ENCODE measurements at places on chromosomes 5 and 9.
A peak's percentile ranks its signal among the peaks of the same experiment; 100 is the strongest.

GRCh38 chr9:93096131-93096802 lies at the start of gene CARD19:
Gene CARD19, plus strand, starts transcription at chr9:93096217. Its CDS starts 129 bp downstream, at chr9:93096346.
- DNase-seq: no peak

GRCh38 chr9:117365438-117365837 lies 49.4 kb downstream of the ASTN2 start:
- DNase-seq: no peak

DNA sequence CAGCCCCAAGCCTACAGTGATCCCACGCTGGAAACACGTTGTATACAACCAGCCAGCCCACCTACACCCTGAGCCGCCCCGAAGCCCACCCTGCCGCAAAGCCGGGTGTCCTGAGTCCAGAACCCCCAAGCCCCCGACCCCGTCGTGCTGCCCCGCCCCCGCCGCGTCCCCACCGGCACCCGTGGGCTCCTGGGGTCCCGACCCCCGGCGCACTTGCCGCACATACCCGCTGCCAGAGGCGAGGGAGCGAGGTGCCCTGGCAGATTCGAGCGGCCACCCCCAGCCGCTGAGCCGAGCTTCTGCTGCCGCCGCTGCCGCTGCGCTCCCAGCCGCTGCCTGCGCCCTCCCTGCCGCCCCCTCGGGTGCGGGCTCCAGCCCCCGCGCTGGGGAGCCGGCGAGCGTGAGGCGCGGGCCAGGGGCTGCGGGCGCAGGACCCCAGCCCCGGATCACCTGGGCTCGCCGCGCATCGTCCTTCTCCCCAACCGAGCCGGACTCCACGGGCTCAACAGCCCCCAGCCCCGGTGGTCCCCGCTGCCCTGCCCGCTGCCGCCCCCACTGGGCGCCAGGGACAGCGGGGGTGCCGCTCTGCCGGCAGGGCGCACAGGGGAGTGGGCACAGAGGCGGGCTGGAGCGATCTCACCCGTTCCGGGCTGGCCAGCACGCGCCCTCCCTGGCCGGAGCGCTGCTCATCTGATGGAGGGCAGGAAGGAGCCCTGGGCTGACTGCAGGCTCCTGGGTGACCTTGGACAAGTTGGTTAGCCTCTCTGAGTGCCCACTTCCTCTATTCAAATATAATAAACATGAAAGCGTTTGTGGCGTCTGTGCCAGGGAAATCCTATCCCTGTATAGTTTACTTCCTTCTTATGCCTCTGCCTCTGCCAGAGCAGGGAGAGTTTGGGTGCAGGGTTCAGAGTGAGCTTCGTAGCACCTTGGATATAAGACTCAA lies at the start of gene HTR4:
Gene HTR4 (minus strand): TSS at position 692 of the 946 bp plus-strand sequence. CDS start 17,513 bp downstream, outside the sequence.
- peak; percentile 61 for DNase-seq

DNA sequence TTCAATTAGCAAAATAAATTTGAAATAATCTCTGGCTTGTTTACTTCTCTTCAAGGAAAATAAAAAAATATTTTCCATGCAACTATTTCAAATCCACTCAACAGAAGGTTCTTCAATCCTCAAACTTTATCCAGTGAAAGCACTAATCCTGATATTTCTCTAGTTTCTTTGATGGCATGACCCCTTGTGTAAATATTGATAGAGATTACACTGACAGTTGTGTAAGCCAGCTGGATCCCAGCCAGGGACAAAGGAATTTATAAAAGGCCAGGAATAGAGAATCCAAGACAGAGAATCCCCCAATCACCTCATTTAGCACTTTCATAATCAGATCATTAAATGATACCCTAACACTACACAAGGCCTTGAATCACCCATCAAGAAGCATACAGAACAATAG lies 135.2 kb downstream of the GNA14 start:
- DNase-seq: peak; percentile 69

GRCh38 chr5:173495225-173495904 lies 121.1 kb downstream of the BOD1 start:
- no peak for DNase-seq

- no peak for DNase-seq
Observed at GRCh38 chr9:94135222-94135621, 51.0 kb downstream of the PTPDC1 start.

DNA sequence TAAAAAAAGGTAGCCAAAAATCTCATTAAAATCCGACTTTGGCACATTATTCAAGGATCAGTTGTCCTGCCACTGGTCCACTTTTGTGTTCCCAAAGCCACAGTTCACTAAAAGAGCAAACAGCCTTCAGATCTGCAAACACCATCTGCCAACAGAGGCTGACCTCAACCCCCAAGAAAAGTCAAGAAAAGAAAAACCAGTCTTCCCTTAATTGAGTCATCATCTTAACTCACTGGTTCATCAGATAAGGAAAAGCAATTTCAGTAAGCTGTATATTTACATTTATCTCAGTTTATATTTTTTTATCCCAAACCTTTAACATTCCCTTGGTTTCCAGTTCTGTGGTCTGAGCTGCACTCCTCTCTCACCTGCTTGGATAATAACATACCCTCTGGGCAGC lies 21.2 kb downstream of the RASEF start:
- no peak for DNase-seq
